NCI-H2081 treated with DMSO at 0.1 percent for 48 hours (cell line): ENCODE measurements at places on chromosomes 7 and 10.

- no peak for DNase-seq
Observed at GRCh38 chr10:125130260-125130659, 30.1 kb downstream of the CTBP2 start.

GRCh38 chr7:129227646-129228578 lies 3.1 kb downstream of the AHCYL2 start:
- DNase-seq: no peak

GRCh38 chr7:44286618-44287487 lies 38.5 kb downstream of the CAMK2B start:
- no peak for DNase-seq

DNA sequence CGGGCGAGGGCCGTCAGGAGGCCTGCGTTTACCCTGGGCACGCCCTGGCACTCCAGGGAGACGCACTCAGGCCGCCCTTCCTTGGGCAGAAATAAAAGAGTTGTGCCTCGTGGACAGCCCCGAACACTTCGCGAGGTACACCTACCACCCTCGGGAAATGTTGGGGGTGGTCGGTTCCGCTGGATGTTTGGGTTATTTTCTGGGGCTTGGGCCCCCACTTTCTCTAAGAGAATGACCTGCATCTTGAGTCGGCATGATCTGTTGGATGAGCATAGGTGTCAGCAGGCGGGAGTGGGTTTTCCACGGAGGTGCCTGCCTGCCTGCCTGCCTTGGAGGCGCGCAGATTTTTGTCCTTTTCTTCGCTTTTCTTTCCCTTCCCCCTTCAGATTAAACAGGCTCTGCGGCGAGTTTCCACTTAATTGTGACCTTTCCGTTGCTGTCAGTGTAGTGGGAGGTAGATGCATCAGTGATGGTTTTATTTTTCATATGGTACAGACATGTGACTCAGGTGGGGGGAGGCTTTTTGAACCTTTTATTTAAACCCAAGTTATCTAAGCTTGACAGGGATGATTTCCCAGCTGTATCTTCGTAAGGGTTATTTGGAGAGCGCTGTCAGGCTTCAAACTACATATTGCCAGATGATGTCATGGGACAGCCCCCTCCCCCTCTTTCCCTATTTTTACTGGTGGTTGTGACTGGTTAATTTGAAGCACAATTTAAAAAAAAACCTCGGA lies 661 bp downstream of the HECTD2 start:
- DNase-seq: no peak

GRCh38 chr10:111698711-111699110 lies 484.9 kb downstream of the GPAM start:
- no peak for DNase-seq

- DNase-seq: no peak
Observed at GRCh38 chr7:32658467-32658869, 163.2 kb downstream of the AVL9 start.

DNA sequence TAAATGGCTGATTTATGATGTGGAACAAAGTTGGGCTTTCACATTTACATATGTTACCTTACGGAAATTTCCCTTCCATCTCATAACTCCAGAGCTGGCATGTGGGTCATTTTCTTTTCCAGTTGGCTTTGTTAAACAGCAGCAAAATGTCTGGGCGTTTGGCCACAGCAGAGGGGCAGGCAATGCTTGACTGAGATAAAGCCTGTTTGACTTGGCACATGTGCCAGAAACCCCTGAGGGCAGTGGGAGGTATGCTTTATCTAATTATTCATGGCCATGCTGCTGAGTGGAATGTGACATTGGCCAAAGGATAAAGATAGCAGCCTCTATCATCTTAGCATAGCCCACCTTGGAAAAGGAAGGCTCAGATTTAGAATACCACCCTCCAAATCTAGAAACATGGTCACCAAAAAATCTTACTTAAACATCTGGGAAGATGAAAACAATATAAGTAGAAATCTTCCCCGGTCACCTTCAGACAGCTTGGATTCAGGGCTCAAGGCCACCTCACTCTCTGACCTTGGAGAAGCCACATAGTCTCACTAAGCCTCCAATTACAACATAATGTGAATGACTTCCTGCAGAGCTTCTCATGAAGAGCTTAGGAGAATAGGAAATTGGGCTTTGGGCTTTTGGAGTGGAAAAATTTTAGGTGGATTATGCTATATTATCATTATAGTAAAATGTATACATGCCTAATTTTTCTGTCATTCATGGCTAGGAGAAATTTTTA lies 101.5 kb downstream of the GRM3 start:
- DNase-seq: peak; percentile 69

GRCh38 chr10:101258179-101258885 lies 29.1 kb upstream of the LBX1 start:
- no peak for DNase-seq

DNA sequence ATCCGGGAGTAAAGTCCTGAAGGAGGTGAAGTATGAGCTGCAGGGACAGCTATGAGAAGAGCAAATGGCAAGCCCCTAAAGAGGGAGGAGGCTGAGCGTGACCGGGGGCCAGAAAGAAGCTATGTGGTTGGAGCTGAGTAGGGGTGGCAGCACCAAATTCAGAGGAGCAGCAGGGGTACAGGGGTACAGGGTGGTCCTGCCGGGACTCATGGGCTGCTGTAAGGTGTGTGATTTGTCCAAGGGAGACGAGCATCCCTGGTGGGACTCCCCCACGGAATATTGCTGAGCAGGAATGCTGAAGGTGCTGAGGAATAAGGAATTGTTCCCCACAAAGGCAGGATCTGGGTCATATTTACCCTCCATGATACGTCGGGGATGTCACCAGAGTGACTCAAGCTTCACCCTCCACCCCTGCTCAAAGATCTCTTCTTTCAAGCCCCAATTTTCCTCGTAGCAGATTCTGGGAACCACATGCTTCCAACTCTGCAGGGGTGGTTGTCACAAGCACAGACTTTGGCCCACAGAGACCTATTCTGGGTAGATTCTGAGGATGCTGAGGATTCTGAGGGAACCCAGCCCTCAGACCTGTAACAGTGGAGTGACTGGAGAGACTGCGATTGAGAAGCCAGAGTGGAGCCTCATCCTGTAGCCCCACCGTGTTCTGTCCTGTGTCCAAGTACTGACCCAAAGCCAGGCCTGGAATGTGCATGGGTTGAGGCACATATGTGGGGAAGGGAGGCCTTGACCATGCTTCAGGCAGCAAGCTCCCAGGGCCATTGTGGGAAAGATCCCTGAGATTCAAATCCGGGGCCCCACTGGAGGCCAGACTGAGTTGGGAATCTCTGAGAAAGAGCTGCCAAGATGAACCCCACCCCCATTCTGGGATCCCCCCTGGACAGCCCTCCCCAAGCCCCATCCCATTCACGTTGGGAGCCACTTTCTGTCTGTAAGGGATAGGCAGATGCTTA lies 4.2 kb downstream of the SFTPD start:
- no peak for DNase-seq

- DNase-seq: no peak
Observed at GRCh38 chr7:1998146-1998545, 234.6 kb downstream of the MAD1L1 start.

- DNase-seq: no peak
Observed at GRCh38 chr7:107913851-107914250, 22.9 kb downstream of the DLD start.

- DNase-seq: no peak
Observed at GRCh38 chr10:99685597-99685967, 26.3 kb downstream of the ENTPD7 start.

GRCh38 chr7:12267542-12267941 lies 56.4 kb downstream of the TMEM106B start:
- DNase-seq: no peak

DNA sequence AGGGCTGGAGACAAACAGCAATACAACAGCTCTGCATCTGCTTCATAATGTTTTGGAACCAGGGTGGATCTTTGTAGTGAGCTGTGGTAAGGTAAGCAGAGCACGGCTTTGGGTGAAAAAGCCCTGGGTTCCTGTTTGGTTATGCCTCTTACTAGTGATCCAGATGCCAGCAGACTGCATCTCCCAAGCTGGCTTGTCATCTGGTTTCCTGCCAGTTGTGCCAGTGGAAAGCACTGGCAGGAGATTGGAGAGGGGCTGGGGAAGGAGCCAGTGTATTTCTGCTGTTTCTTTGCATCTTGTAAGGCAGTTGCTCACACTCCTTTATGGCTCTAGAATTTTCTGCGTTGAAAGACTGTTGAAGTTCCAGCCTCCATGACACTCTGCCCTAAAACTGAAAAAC lies 137.6 kb downstream of the TSPAN12 start:
- DNase-seq: no peak

DNA sequence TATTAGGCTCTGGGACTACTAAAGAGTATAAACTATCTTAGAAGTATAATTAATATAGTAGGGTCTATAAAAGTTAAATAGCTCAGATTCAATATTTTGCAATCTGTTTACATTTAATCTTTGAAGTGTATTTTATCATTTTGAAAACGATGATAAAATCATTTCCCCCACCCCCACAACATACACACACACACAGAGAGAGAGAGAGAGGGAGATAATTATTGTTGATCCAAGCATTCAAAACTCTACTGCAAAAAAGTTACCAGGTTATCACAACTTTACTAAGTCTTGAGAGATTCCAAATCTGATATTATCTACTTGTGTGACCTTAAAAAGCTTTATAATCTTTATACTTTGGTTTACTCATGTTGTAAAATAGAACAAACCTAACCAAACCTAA lies 14.0 kb downstream of the ZNF800 start:
- no peak for DNase-seq

GRCh38 chr7:140889150-140889549 lies 35.6 kb downstream of the BRAF start:
- DNase-seq: no peak

DNA sequence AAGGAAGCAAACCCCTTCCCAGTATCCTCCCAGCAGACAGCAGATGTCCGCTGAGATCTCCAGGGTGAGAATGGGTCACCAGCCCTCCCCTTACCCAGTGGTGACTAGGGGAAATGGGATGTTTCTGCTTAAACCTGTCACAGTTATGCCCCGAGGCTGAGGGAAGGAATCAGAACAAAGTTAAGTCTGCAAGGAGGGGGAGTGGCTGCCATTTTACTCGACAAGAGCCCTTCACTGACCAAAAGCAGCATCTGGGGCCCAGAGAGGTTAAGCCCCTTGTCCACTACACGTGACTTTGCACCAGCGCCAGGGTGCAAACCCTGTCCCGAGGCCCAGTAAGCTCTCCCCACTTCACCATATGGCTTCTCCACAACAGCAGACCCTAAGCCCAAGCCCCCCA lies 4.6 kb upstream of the NANOS1 start:
- no peak for DNase-seq

DNA sequence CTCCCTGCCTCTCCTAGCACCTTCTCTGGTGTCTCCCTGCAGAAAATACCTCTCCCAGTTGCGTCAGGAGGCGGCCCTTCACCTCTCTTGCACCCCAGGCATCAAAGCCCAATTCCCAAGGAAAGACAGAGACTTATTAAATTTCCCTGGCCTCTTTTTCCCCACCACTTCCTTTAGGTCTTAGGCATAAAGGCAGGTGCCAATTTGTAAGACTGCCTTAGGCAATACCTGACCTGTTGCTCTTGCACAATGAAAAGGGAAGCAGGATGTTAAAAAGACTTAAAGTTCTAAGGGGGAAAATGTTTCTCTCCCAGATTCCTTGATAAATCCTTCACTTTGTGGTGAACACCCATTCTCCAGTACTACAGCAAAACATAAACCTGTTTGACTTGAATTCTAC lies 186.7 kb downstream of the SLC25A13 start:
- DNase-seq: no peak

DNA sequence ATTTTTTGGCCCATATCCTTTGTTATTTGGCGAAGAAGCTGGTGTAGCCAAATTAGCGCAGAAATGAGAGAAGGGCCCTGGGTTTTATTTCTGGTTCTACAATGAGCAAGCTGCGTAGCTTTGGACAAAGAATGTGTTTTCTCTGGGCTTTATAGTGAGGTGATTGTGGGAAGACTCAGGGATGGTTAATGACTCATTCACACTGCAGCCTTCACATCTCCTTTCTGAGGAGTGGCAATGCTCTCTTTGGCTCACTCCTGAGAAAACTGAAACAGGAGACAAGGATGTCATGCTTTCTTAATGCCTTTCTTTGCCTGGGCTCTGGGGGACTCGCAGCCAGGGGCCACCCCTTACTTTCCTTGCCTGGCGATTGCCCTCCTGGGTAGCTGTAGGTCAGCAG lies 271.0 kb upstream of the PODXL start:
- no peak for DNase-seq

- no peak for DNase-seq
Observed at GRCh38 chr7:43905956-43906330, 453 bp downstream of the URGCP start.

DNA sequence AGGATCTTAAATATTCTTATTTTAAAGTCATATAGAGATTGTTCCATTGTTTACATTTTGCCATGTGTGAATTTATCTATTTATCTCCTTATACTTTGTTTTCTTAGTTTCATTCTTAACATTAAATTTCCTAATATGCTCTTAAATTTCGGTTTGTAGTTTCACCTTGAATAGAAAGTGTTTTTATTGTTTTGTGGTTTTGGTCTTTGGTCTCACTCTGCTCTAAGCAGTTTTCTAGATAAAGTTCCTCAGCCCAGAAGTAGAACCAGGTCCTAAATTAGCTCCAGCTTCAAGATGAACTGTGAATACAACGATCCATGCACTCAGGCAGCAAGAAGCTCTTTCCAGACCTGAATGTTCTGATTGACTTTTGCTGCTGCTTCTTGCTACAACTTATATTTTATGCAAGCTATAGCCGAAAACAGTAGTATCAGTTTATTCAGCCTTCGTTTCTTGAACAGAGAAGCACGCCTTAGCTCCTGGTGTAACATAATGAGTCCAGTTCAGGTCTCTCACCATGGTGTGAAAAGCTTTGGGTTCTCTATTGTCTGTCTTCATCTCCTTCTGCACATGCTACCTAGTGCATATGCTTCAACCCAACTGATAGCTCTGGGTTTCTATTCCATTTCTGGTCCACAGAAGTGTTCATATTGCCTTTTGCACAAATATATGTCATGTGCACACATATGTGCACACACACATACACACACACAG lies 95.3 kb downstream of the SEM1 start:
- DNase-seq: no peak

DNA sequence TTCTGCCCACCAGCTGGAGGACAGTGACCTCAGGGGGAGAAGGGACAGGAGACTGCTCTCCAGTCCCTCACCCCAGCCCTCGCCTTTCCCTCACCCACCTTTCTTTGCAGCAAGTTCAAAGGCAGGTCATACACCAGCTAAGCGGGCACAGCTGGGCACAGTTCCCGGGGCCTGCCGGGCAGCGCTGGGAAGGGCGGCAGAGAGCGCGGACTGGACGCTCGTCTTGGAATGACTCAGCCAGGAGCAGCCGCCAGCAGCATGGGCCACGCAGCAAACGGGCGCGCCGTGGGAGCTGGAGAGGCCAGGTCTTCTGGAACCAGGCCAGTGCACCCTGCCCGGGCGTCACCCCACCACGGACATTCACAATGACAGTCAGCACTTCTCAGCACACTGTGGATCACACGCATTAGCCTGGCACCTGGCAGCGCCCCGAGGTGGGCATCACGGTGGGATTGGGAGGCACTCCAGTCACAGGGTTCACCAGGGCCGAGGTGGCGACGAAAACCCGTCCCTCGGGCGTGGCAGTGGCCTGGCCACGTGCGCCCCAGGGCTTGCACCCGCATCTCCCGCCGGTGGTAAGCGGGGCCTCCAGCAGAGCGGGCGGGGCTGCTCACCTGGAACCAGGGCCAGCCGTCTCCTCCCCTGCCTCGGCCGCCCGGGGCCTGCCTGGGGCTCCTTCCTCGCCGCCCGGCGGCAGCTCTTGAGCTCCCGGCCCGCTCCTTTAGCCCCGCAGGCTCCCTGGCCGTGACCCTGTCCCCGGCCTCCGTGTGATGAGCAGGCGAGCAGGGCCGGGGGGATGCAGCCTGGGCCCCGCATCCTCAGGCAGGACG lies 29.0 kb upstream of the WDFY4 start:
- no peak for DNase-seq
